ENCODE measurements at places on chromosomes 1 and 21.
A peak's percentile ranks its signal among the peaks of the same experiment; 100 is the strongest.

- DNase-seq: peak; percentile 46
Measured at GRCh38 chr21:15301014-15301413, 236.2 kb upstream of the NRIP1 start.

DNA sequence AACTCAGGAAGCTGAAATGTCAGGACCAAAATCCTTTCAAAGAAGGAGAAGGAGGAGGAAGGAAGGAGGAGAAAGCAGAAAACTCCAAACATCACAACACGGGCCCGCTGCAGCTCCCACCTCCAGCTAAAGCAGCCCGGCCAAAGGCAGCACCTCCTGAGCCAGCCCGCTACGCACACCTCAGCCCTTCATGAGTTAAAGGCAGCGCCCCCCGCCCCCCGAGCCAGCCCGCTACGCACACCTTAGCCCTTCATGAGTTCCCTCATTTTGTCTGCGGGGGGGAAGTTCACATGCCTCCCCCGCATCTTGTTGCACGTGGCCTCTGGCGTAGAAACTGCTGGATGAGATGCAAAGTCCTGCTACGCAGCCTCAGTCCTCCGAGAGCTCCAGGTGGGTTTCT, 90.7 kb upstream of the ARHGEF16 start:
- no peak for DNase-seq

DNA sequence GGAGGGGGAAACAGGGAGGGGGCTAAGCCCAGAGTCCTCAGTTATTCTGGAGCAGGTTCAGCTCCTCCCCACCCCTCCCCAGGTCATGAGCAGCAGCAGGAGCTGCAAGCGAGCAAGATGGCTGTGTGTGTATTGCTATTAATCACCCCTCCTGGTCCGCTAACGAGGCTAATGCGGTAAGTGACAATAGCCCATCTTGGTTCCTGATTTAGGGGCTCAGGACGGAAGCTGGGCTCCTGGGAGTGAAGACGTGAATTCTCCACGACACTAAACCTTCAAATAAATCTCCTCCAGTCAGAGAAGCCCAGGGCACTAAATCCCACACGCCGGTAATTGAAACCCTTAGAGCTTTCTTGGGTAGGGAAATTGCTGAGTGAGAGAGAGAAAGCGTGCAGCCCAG, 76.1 kb downstream of the TMEM53 start:
- DNase-seq: no peak

DNA sequence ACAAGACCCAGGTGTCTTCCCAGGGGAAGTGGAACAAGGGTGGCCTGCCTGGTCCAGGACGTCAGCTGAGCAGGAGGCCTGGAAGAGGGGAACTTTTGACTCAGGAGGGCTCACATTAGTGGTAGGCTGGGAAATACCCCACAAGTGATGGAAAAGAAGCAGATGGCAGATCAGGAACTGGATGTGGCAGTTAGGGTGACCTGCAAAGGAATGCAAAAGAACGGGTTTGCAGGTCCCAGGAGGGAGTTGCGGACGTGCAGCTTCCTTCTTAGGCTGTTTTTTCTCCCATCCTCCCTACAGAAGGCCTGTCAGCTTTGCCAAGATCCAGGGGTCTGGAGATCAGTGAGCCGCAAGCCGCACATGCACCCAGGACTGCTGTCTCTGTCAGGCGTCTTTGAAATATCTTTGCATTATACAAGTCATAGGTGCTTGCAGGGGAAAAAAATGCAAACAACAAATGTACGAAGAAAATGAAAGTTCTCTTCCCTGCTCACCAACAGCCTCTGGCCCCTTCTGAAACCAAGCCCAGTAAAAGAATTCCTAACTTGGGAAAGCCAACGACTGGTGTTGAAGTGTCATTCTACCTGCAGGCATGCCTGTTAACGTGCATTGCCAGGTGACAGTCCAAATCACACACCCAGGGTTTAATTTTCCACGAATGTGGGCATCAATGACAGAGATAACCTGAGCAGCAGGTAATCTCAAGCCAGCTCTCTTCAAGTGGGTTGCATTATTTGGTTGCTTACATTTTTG, 34.4 kb downstream of the NENF start:
- no peak for DNase-seq

DNA sequence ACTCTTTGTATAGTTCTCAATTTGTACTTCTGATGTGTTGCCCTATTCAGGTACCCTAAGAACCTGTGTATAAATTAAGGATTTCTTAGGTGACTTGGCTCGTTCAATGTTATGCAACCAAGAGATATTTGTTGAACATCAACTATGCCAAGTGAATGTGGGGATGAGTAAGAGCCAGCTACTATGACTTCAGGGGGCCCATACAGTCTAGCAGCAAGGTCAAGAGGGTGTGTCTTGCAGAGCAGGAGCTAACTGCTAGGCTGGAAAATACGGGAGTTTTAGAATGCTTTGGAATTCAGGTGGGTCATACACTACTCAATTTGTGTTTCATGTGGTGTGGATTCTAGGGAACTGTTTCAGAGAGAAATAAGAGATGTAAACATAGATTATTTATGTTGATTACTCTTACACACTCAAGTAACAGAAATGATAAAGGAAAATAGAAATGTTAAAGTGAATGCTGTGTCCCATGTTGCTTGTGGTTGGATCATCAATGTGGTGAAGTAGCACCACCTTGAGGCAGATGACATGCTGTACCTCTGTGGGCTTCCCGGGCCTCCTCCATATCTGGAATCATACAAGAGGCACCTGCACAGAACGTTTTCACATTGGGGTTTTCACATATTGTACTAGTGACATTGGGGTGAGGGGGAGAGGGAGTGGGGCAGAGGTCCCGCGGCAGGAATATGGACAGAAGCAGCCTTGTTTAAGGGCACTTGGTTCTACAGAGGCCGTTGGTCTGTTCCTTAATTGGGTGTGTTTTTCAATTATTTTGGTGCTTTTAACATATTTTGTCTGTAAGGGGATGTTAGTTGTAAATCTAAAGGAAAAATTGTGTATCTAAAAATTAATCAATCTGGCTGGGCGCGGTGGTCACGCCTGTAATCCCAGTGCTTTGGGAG, 12.4 kb downstream of the ARPC5 start:
- DNase-seq: peak; percentile 78

DNA sequence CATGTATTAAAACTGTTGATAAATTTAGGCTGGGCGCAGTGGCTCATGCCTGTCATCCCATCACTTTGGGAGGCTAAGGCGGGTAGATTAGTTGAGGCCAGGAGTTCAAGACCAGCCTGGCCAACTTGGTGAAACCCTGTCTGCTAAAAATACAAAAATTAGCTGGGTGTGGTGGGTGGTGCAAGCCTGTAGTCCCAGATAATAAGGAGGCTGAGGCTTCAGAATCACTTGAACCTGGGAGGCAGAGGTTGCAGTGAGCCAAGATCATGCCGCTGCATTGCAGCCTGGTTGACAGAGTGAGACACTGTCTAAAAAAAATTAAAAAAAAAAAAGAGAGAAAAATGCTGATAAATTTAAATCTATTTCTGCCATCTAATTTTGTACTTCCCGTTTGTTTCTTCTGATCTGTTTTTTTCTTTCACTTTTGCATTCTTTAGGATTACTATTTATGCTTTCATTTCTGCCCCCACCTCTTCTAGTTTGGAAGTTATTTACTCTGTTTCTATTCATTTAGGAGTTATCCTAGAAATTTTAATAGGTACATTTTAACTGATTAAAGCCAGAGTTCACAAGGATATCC, 3.2 kb upstream of the DENND1B start:
- DNase-seq: no peak

- no peak for DNase-seq
Measured at GRCh38 chr1:206500046-206500445, 7.3 kb upstream of the RASSF5 start.

GRCh38 chr1:23555270-23555985, 3.9 kb downstream of the ID3 start:
- DNase-seq: no peak

- peak; percentile 26 for DNase-seq
Measured at GRCh38 chr1:91402023-91402422, 2.6 kb downstream of the HFM1 start.

- no peak for DNase-seq
Measured at GRCh38 chr1:223844787-223845036, 1.0 kb downstream of the TP53BP2 start.

- peak; percentile 33 for DNase-seq
Measured at GRCh38 chr1:89483010-89483756, 41.4 kb upstream of the LRRC8B start.

GRCh38 chr1:165887877-165888551, 60.6 kb downstream of the UCK2 start:
- no peak for DNase-seq

GRCh38 chr21:20163167-20163566, 835.0 kb upstream of the NCAM2 start:
- no peak for DNase-seq

GRCh38 chr1:36174713-36175112, 18.8 kb downstream of the MAP7D1 start:
- DNase-seq: no peak

- DNase-seq: no peak
Measured at GRCh38 chr1:77133731-77134358, 85.4 kb downstream of the PIGK start.

DNA sequence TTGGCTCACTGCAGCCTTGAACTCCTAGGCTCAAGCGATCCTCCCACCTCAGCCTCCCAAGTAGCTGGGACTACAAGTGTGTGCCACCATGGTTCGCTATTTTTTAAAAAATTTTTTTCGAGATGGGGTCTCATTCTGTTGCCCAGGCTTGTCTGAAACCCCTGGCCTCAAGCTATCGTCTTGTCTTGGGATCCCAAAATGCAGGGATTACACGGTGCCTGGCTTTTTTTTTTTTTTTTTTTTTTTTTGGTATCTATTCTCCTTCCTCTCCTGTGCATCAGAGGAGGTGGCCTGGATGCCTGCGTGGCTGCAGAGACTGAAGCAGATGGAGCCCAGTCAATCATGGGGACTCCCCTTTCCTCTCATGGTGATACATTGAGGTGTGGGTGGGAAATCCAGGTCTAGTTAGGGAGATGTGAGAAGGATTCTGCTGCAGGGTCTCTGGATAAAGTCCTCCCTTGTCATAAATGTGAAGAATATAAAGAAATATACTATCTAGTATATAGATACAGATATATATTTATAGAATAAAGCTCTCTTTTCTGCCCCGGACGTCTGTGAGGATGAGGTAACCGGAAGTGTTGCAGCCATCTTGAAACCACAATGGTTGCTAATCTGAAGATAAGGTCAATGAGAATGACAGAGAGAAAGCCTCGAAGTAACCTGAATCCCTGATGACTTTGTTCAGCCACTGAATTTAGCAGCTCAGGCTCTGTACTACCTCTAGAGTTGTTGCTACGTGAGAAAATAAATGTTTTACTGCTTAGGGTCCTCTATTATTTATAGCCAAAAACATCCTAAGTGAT, 19.5 kb upstream of the RGSL1 start:
- no peak for DNase-seq

DNA sequence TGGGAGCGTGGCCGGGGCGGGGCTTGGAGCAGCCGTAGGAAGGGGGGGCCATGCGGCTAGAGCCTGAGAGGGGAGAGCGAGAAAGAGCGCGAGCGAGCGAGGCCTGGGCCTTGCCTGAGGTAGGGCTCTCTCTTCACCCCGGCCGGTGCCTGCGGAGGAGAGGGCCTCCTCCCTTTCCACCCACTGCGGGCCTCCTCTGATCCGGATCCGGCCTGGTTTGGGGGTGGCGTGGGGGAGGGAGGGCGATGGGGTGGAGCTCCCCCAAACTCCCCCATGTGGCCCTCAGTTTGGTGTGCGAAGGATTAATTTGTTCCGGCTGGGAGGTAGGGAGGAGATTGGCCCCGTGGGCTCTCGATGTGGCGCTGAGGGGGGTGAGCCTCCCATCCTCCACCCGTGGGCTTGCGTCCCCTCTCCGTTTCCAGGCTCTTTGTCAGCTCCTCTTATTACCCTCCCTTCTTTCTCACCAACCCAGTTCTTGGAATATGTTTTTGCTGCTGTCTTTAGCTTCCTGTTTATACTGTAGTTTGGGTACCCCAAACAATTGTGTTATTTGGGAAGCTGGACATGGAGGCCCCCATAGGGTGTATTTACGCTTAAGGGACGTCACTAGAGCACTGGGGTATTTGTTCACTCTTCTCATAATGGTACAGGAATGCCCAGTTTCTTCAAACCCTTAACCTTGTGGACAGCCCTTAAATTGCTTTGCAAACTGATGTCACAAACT, 685 bp downstream of the UBAP2L start:
- peak; percentile 59 for DNase-seq

GRCh38 chr1:232875536-232875935, 70.3 kb downstream of the MAP10 start:
- no peak for DNase-seq

DNA sequence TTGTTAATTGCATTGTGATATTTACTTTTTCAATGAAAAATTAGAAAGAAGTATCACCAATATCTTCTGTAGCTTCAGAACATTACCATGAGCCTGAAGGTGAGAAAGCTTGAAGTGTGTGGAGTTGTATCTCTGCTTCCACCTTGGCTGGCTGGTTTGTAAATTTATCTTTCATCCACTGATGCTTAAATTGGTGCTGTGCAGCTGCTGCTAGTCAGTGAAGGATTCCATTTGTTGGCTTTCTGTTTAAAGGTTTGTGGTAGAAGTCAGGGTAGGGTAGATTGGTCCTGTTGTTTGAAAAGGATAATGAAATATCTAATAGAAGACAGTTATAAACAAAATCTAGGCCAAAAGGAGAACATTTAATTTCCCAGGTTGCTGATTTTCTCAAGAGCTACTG, 105.7 kb downstream of the C1orf21 start:
- DNase-seq: no peak

- DNase-seq: no peak
Measured at GRCh38 chr1:204842892-204843291, 27.8 kb upstream of the NFASC start.

DNA sequence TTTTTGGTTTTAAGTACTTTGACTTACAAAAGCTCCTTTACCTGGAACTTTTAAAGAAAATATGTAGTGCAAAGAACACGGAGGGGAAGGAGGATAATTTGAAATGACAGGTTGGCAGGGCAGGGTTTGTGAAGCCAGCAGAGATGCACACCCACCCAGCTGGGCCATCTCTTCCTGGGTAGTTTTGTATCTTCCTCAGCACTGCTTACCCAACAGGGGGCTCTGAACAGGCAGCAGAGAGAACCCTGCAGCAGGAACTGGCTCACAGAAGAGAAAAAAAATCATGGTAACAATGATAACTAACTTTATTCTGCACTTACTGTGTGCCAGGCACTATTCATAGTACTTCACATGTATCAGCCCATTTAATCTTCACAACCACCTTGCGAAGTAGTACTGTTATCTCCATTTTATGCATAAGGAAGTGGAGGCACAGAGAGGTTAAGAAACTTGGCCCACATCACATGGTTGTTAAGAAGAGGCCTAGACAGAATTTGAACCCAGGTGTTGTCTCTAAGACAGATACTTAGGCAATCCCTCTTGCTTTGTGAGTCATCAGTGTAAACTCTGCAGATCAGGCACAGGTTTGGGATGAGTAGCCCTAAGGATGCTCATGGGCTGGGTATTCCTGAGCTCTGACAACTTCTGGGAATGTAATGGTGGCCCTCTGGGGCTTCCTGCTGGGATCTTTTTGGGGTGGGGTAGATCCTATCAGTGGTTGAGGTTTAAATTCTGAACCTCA, 60.8 kb downstream of the ELK4 start:
- DNase-seq: no peak

DNA sequence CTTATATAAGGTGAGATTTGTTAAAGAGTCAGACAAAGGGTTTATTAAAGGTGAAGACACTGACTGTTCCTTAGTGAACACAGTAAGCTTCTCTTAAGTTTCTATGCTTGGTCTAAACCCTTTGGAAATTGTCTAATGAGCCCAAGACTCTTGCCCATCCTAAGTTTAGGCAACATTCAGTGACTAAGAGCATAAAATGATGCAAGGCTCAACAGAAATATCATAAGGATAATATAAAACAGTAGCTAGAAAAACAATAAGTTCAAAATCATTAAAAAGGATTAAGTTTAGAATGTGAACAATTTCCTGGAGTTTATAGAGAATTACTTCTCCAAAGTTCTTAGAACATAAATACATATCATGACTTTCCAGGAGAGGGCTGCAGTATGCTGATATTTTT, 108.9 kb upstream of the PDC start:
- no peak for DNase-seq

All from A549 (cell line).